ENCODE measurements at places on chromosomes 4 and X.
A peak's percentile ranks its signal among the peaks of the same experiment; 100 is the strongest.

GRCh38 chr4:22739968-22740367 is 47.2 kb downstream of the GBA3 start:
- ATAC-seq, result no peak
- H3K4me3 ChIP-seq, result no peak overlapping the region
- H3K36me3 ChIP-seq, result no peaks in the 10 kb centered on the region
- no peaks in the 10 kb centered on the region for H3K4me1 ChIP-seq
- no peaks in the 10 kb centered on the region for H3K27me3 ChIP-seq
- no peak overlapping the region for H3K27ac ChIP-seq

DNA sequence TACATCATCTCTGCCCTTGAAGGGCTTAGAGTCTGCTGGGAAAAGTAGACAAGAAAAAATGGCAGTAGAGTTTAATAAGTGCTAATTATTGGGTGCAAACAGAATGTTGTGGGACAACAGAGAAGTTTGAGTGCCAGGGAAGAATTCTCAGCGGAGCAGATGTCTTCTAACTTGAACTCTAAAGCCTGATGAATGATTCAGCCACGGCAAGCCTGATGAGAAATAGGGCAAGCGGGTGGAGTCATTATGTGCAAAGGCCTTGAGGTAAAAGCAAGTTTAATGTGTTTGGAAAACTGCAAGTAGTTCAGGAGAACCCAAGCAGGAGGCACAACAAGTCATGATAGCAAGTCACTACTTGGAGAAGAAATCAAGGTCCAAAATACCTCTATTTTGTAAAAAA is 37.5 kb downstream of the GC start:
- ATAC-seq, result no peak
- no peak overlapping the region for H3K4me3 ChIP-seq

GRCh38 chrX:78375894-78376293 is 48.5 kb upstream of the CYSLTR1 start:
- no peaks in the 10 kb centered on the region for H3K36me3 ChIP-seq
- peak overlapping the region; percentile 22 for H3K27ac ChIP-seq
- H3K27me3 ChIP-seq, result no peaks in the 10 kb centered on the region
- H3K4me3 ChIP-seq, result peak overlapping the region; percentile 13

- no peaks in the 10 kb centered on the region for H3K27me3 ChIP-seq
- ATAC-seq, result no peak
Measured at GRCh38 chr4:122731676-122732075, 828 bp upstream of the BBS12 start.

DNA sequence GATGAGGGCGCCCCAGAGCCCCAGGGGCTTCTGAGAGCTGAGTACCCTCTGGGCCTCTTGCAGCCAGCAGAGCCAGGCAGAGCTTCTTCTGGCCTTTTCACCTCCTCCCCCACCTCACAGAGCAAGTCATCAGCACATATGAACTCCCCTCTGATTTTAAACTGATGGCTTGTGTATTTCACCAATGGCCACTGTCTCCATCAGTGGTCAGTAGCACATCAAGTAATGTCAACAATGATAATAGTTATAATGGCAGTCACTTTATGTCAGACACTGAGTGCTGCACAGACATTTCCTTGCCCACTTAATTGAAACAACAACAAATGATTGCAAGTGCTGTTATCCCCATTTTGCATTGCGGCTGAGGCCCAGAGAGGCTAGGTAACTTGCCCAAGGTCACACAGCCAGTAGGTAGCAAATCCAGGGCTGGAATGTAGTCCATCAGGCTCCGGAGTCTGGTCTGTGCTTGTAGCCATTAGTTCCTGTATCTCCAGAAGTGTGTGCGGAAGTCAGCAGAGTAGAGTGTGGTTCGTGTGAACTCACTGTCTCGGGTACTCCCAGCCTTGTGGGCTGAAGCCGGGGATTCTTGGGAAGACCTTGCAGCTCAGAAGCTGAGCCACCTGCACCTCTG is 3.0 kb downstream of the ATP2B3 start:
- H3K4me1 ChIP-seq, result peaks cover 4% of the 10 kb centered on the region
- peaks cover 8% of the 10 kb centered on the region for H3K27me3 ChIP-seq
- no peaks in the 10 kb centered on the region for H3K36me3 ChIP-seq
- no peak overlapping the region for H3K27ac ChIP-seq
- ATAC-seq, result no peak
- no peak overlapping the region for H3K4me3 ChIP-seq

DNA sequence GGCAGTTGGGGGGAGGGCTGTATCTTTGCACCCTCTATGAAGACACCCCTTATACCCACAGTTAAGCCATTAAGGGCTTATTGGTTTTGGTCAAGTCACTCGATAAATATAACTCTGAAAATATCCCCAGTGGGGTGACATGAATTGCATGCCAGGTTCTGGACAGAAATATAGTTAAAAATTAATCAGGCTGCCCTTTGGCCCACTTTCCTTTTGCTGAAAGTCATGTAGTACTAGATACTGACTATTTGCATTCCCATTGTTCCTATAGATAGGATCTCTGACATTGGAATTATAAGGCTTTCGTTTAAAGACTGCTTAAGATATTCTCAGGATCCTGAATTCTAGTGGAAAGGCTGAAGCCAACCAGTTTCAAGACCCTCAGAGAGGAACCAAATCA is 43.5 kb upstream of the LAMP2 start:
- H3K27ac ChIP-seq, result no peak overlapping the region
- no peak for ATAC-seq
- H3K36me3 ChIP-seq, result no peaks in the 10 kb centered on the region
- H3K4me1 ChIP-seq, result no peaks in the 10 kb centered on the region
- H3K4me3 ChIP-seq, result no peak overlapping the region
- no peaks in the 10 kb centered on the region for H3K27me3 ChIP-seq

- peak overlapping the region; percentile 59 for H3K27ac ChIP-seq
- peaks cover 97% of the 10 kb centered on the region for H3K36me3 ChIP-seq
- H3K4me1 ChIP-seq, result peaks cover 5% of the 10 kb centered on the region
- H3K4me3 ChIP-seq, result no peak overlapping the region
- ATAC-seq, result no peak
- H3K27me3 ChIP-seq, result no peaks in the 10 kb centered on the region
Measured at GRCh38 chr4:7027284-7027683, 15.9 kb upstream of the TADA2B start.

DNA sequence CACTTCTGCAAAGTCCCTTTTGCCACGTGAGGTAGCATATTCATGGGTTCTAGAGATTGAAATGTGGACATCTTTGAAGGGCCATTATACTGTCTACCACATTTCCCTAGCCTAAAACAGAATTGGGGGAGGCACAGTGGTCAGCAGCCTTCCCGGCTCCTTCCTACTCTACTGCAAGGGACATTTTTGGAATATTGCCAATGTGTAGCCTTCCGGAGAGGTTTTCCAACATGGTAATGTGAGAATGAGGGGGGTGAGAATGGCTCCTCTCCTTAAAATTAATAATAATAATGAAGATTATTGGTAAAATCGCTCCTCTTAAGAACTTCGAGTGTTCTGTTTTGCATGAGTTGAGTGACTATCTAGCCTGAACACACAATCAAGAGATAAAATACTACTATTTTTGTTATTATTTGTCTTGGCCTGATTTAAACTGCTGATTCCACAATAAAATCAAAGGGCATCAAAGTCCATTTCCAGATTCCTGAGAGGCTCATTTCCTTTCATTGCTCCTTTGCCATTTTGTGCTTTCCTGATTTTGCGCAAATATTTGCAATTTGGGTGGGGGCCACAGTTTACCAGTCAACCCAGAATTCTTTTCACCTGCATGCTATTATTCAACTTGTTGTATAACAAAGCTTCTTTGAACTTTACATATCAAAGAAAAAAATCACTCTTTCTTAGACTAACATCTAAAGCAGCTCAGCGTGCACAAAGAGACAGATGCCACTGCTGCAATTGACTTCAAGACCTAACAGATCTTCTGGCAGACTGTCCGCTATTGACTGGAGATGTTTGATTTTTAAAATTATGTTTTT is 27.0 kb upstream of the TSPAN5 start:
- no peak for ATAC-seq
- H3K4me3 ChIP-seq, result no peak overlapping the region
- H3K36me3 ChIP-seq, result no peaks in the 10 kb centered on the region
- no peak overlapping the region for H3K27ac ChIP-seq

DNA sequence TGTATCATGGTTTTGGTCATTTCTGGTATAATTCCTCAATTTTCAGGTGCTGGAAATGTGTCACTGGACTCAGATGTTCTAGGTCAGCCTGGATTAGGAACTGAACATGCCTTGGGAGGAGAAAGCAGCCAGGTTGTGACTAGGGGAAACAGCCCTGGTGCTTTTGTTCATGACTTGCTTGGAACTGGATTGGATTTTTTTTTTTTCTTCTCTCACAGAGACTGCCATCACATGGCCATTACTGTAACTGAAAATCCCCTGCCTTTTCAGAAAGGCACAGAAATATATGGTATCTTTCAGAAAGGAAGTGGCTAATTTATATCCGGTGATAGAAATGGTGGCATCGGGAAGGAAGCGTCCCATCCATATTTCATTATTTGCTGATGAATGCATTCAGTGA is 34.6 kb downstream of the SEPTIN11 start:
- peak overlapping the region; percentile 31 for H3K4me3 ChIP-seq
- no peaks in the 10 kb centered on the region for H3K27me3 ChIP-seq
- no peaks in the 10 kb centered on the region for H3K36me3 ChIP-seq
- no peak overlapping the region for H3K27ac ChIP-seq
- peaks cover 47% of the 10 kb centered on the region for H3K4me1 ChIP-seq
- peak; percentile 63 for ATAC-seq

DNA sequence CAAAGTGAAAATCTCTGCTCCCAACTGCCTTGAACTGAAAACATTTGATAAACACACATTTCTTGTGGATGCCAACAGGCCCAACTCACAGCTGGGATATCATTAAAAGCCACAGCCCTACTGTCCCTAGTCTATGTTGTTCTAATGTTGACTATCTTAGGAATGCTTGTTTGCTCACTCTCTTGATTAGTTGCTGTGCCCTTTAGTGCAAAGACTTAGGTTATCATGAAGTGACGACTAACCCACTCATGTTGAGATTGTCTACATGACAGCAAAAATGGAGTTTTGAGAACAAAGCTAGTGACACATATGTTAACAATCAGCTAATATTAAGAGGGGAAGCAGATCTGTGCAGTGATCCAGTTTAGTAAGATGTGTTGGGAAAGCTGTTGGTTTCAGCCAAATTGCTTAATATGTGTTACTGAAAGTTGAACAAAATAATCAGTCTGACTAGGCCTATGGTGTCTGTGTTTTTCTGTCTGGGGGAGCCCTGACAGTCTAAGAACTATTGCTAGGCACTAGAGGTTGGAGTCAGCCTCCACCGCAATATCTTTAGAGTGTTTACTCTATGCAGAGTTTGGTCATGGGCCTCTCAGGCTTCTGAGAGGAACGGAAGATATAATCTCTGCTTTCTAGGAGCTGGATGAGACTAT is 125.5 kb downstream of the ATG4A start:
- H3K36me3 ChIP-seq, result no peaks in the 10 kb centered on the region
- H3K4me1 ChIP-seq, result no peaks in the 10 kb centered on the region
- H3K4me3 ChIP-seq, result no peak overlapping the region
- no peaks in the 10 kb centered on the region for H3K27me3 ChIP-seq
- ATAC-seq, result no peak

GRCh38 chrX:106973433-106974149 is 26.4 kb downstream of the MORC4 start:
- no peaks in the 10 kb centered on the region for H3K4me1 ChIP-seq
- H3K27ac ChIP-seq, result no peak overlapping the region
- H3K4me3 ChIP-seq, result no peak overlapping the region
- ATAC-seq, result no peak
- H3K36me3 ChIP-seq, result peaks cover 16% of the 10 kb centered on the region

DNA sequence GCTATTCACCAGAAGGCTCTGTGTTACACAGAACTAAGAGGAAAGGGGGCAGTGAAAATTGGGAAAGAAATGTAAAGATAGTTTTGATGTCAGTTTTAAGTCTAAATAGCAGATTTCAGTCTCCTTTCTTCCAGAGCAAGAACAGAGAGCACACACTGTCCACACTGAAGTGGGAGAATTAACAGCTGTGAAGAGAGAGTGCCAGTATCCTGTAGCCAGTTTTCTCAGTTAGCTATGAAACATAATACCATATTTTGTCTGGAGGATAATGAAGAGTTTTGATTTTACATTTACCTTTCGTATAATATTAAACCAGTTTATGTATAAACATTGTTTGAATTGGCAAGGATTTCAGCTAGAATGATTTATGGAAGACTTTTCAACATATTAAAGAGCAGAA is 35.1 kb downstream of the FBXO8 start:
- peaks cover 8% of the 10 kb centered on the region for H3K36me3 ChIP-seq
- no peak overlapping the region for H3K27ac ChIP-seq
- no peaks in the 10 kb centered on the region for H3K4me1 ChIP-seq
- no peak for ATAC-seq
- no peak overlapping the region for H3K4me3 ChIP-seq
- no peaks in the 10 kb centered on the region for H3K27me3 ChIP-seq

GRCh38 chr4:147839200-147839599 is 107.3 kb downstream of the ARHGAP10 start:
- H3K36me3 ChIP-seq, result no peaks in the 10 kb centered on the region
- ATAC-seq, result no peak
- peaks cover 13% of the 10 kb centered on the region for H3K4me1 ChIP-seq
- no peaks in the 10 kb centered on the region for H3K27me3 ChIP-seq
- no peak overlapping the region for H3K27ac ChIP-seq

- H3K4me3 ChIP-seq, result peak overlapping the region; percentile 83
- H3K36me3 ChIP-seq, result no peaks in the 10 kb centered on the region
- ATAC-seq, result peak; percentile 31
Measured at GRCh38 chrX:129771266-129771995, 8.3 kb upstream of the SASH3 start.

DNA sequence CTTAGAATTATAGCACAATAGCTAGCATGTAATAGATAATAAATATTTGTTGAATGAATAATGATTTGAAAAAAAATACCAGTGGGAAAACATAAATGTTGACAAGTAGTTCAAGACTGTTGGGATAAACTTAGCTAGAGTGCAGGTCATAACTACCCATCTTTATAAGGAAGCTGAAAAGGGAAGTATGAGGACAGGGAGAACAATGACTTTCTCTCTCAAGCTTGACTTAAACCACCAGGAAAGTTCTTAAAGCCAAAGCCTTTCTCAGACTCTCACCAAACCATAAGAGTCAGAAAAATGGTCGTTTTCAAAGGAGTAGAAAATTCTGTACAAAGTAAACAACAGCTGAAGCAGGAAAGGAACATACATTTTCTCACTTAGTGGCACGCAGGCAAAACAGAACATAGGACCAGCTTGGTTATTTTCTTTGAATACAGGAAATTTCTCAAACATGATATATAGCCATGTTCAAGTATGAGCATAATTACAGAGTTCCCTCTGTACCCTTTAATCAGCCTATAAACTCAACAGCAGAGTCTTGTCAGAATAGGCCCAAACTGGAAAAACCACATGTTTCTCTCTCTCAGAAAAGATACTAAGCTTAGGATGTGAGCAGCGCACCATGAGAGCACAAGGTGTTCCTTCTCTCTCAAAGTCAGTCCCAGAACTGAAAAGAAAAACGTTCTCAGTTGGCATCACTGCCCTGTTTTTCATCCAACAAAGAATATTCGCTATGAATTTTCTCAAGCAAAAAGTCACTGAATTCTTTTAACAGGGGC is 28.7 kb downstream of the MAPK10 start:
- no peaks in the 10 kb centered on the region for H3K36me3 ChIP-seq
- ATAC-seq, result no peak
- no peak overlapping the region for H3K4me3 ChIP-seq

DNA sequence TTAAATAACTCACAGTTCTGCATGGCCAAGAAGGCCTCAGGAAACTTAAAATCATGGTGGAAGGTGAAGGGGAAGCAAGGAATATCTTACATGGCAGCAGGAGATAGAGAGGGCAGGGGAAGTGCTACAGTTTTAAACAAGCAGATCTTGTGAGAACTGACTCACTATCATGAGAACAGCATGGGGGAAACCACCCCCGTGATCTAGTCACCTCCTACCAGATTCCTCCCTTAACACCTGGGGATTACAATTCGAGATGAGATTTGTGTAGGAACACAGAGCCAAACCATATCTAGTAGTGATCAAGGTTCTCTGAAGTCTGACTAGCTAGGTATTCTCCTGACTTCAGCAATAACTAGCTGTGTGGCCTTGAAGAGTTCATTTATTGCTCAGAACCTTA is 56.0 kb downstream of the BANK1 start:
- H3K4me3 ChIP-seq, result no peak overlapping the region
- ATAC-seq, result no peak
- no peaks in the 10 kb centered on the region for H3K27me3 ChIP-seq
- H3K4me1 ChIP-seq, result no peaks in the 10 kb centered on the region

Data from activated T-helper 17 cell treated with anti-CD3 and anti-CD28 coated beads, Interleukin-2, amount 50 U/mL, for 72 hours (primary cell).